ENCODE measurements at places on chromosomes 6 and 20. TPM values are rescaled to one million over a fixed set of nuclear protein-coding genes. Genes with fewer than 3 reads are reported as not detected.
A peak's percentile ranks its signal among the peaks of the same experiment; 100 is the strongest.

Gene MLN
- not detected for total RNA-seq

Gene OPN5
- total RNA-seq: not detected

Gene FRS3
- 3.2 TPM for total RNA-seq

Gene LY6G6C
- total RNA-seq: not detected

Gene SSTR4
- total RNA-seq: not detected

DNA sequence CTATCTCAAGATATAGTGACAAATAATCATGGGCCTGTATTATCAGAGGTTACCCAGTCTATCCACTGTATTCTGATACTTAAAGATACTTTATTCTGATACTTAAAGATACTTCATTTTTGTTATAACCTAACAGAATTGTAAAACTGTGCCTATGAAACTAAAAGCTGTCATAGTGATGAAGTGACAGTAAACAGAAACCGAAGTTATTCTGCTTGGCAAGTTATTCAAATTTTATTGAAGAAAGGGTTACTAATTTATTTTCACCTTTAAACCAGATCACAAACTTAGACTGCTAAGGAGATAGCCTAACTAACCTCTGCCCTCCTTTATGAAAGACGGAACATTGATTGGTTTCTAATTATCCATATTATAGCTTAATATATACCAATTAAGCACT is 604.6 kb upstream of the IMPG1 start:
- no peak overlapping the region for H3K27ac ChIP-seq
- H3K27me3 ChIP-seq: no peaks in the 10 kb centered on the region
- no peaks in the 10 kb centered on the region for H3K4me1 ChIP-seq
- H3K4me3 ChIP-seq: no peak overlapping the region
- no peak for DNase-seq
- H3K36me3 ChIP-seq: no peaks in the 10 kb centered on the region

GRCh38 chr6:23650676-23651075 is 475.3 kb upstream of the NRSN1 start:
- no peaks in the 10 kb centered on the region for H3K27me3 ChIP-seq
- no peak overlapping the region for H3K4me3 ChIP-seq
- H3K36me3 ChIP-seq: no peaks in the 10 kb centered on the region
- H3K27ac ChIP-seq: peak overlapping the region; percentile 15

GRCh38 chr6:1641343-1641885 is 31.7 kb downstream of the FOXC1 start:
- no peak overlapping the region for H3K27ac ChIP-seq
- no peaks in the 10 kb centered on the region for H3K4me1 ChIP-seq
- no peaks in the 10 kb centered on the region for H3K27me3 ChIP-seq
- no peaks in the 10 kb centered on the region for H3K36me3 ChIP-seq

DNA sequence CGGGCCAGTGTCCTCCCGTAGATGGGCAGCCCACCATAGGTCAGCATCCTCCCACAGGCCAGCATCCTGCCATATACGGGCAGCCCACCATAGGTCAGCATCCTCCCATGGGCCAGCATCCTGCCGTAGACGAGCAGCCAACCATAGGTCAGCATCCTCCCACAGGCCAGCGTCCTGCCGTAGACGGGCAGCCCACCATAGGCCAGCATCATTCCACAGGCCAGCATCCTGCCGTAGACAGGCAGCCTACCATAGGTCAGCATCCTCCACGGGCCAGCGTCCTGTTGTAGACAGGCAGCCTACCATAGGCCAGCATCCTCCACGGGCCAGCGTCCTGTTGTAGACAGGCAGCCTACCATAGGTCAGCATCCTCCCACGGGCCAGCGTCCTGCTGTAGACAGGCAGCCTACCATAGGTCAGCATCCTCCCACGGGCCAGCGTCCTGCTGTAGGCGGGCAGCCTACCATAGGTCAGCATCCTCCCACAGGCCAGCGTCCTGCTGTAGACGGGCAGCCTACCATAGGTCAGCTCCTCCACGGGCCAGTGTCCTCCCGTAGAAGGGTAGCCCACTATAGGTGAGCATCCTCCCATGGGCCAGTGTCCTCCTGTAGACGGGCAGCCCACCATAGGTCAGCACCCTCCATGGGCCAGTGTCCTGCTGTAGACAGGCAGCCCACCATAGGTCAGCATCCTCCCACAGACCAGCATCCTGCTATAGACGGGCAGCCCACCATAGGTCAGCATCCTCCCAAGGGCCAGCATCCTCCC is 62.9 kb downstream of the BFSP1 start:
- no peak overlapping the region for H3K4me3 ChIP-seq
- H3K36me3 ChIP-seq: no peaks in the 10 kb centered on the region
- no peak overlapping the region for H3K27ac ChIP-seq
- no peak for DNase-seq

GRCh38 chr20:2164966-2165365 is 63.3 kb downstream of the STK35 start:
- no peaks in the 10 kb centered on the region for H3K27me3 ChIP-seq
- no peak overlapping the region for H3K4me3 ChIP-seq
- H3K4me1 ChIP-seq: no peaks in the 10 kb centered on the region
- no peaks in the 10 kb centered on the region for H3K36me3 ChIP-seq

GRCh38 chr6:42318480-42318879 is 100.8 kb upstream of the MRPS10 start:
- DNase-seq: no peak
- H3K27ac ChIP-seq: no peak overlapping the region
- H3K4me3 ChIP-seq: no peak overlapping the region
- no peaks in the 10 kb centered on the region for H3K36me3 ChIP-seq

DNA sequence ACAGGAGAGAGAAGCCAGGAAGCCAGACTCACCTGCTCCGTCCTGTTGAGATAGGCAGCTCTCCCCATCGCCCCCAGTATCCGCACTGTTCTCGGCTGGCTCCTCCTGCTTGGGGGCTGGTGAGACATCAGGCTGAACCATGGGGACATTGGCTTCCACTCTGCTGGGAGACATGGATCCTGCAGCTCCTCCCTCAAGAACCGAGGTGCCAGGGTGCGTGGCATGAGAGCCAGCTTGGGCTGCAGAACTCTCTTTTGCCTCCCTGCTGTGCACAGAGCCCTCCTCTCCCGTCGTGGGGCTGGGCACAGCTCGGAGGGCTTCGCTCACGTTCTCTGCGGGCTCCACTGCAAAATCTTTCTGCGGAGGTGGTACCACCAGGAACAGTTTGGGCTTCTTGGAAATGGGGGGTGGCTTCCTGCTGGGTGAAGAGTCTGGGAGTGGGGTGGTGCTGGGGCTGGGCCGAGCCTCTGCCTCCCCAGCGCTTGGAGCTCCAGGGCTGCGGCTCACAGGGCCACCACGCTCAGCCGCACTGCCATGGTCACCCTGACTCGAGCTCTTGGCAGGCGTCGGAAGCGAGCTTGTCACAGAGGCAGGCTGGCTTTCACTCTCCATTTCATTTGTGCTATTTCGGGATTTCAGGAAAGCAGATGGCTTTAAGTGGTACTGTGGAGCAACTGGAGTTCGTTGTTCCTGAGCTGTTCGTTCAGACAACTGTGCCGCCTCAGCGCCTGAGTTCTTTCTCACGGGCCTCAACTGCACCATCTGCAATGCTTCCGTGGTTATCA is 26.5 kb downstream of the HEBP2 start:
- no peak for DNase-seq
- H3K4me3 ChIP-seq: no peak overlapping the region
- H3K4me1 ChIP-seq: no peaks in the 10 kb centered on the region
- no peaks in the 10 kb centered on the region for H3K36me3 ChIP-seq
- H3K27me3 ChIP-seq: no peaks in the 10 kb centered on the region

GRCh38 chr6:22838345-22838744 is 269.0 kb downstream of the HDGFL1 start:
- H3K27me3 ChIP-seq: no peaks in the 10 kb centered on the region
- H3K36me3 ChIP-seq: no peaks in the 10 kb centered on the region
- H3K4me1 ChIP-seq: no peaks in the 10 kb centered on the region
- no peak overlapping the region for H3K4me3 ChIP-seq
- no peak for DNase-seq
- H3K27ac ChIP-seq: no peak overlapping the region

GRCh38 chr6:158849899-158850806 is 31.0 kb upstream of the EZR start:
- no peaks in the 10 kb centered on the region for H3K36me3 ChIP-seq
- no peak overlapping the region for H3K27ac ChIP-seq
- no peaks in the 10 kb centered on the region for H3K4me1 ChIP-seq
- no peak for DNase-seq
- no peak overlapping the region for H3K4me3 ChIP-seq

DNA sequence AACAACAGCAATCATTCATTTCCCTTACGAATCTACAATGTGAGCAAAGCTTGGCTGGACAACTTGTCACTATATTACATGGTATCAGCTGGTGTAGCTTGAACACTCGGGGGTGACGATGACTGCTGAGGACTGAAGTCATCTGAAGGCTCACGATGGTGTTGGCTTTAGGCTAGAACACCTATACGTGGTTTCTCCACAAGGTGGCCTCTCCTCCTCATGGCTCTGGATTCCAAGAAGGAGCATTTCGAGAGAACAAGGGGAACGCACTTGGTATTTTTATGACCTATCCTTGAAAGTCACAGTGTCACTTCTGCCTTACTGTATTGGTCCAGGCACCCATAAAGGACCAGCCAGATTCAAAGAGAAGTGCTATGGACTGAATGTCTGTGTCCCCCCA is 37.5 kb upstream of the ADGRF1 start:
- H3K27ac ChIP-seq: peak overlapping the region; percentile 11
- no peak overlapping the region for H3K4me3 ChIP-seq
- no peak for DNase-seq
- H3K4me1 ChIP-seq: peaks cover 5% of the 10 kb centered on the region
- H3K27me3 ChIP-seq: no peaks in the 10 kb centered on the region

DNA sequence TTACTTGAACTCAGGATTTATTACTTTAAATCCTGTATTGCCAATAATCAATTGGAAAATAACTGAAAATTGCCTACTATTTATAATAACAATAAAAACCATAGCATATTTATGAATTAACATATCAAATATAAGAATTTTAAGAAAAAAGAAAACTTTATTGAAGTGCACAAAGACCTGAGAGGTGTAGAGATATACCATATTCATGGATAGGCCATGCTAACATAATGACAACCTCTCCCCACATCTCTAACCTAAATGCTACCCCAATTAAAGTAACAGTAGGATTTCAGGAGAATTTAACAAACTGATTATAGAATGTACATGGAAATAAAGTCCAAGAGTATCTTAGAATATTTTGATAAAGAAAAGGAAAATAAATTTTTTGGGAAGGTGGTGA is 5.1 kb upstream of the HLA-DMB start:
- no peak overlapping the region for H3K27ac ChIP-seq
- DNase-seq: no peak
- no peaks in the 10 kb centered on the region for H3K27me3 ChIP-seq
- no peaks in the 10 kb centered on the region for H3K4me1 ChIP-seq
- H3K4me3 ChIP-seq: no peak overlapping the region

DNA sequence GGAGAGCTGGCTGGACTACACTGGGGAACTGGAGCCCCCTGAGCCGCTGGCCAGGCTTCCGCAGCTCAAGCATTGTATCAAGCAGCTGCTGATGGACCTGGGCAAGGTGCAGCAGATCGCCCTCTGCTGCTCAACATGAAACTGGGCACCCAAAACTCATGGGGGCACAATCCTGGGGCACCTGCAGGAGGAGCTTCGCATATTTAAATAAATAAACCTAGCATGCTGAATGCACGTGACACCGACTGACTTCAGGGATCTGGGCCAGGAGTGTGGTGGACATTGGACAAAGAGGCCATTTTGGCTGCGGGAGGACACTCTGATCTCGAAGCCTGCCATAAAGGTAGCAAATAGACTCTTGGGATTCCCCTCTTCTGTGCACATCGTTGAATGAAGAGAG is 6.8 kb downstream of the SCAND1 start:
- H3K36me3 ChIP-seq: no peaks in the 10 kb centered on the region
- no peak overlapping the region for H3K27ac ChIP-seq
- no peak for DNase-seq
- H3K27me3 ChIP-seq: no peaks in the 10 kb centered on the region
- no peak overlapping the region for H3K4me3 ChIP-seq
